Right forelimb (tissue), 1 donor: ENCODE measurements at places on chromosomes 6 and 20.

DNA sequence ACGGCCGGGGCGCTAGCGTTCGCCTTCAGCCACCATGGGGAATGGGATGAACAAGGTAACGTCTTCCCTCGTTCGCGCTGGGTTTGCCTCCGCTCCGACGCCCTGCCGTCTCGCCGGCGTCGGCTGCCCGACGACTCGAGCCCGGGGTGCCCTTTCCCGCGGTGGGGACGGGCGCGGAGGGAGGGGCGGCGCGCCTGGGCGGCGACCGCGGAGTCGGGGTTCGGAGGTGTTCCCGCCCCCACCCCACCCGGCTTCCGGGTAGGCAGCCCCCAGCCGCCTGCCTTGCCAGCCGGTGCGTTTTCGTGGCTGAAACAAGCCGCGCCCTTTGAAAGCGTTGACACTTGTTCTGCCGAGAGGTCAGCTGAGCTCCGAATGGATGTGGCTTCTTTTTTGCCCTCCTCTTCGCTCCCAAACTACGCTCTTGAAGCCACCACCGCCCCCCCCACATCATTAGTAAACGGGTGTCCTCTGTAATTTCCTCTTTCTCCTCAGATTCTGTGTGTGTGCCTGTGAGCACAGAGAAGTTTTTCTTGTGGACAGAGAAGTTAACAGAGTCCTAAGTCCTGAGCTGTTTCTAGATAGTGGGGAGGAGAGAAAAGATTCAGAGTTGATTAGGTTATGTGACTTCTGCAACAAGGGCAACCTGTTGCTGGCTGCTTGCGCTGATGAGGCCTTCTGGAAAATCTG, 362 bp downstream of the DUSP22 start:
- DNase-seq: no peak

DNA sequence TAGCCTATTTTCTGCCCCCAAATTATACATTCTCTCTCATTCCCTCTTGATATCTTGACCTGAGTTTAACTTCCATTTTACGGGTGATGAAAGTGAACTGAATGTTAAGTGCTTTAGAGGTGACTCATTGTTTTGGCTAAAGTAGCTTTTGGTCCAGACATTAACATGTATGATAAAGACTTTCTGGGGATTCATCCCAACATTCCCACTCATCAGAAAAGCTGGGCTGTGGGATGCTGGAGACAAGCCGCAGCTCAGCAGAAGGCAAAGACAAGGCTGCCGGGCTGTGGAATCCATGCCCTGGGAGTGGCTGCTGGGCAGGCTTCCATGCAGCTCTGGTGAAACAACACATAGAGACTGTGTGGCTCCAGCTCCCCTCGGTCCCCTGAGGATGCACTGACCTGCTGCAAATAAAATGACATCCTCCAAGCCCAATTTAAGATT, 89.9 kb upstream of the SYNDIG1 start:
- peak; percentile 57 for DNase-seq

GRCh38 chr6:146287691-146288369, 255.8 kb upstream of the RAB32 start:
- no peak for DNase-seq

GRCh38 chr6:40688214-40688761, 101.1 kb upstream of the LRFN2 start:
- no peak for DNase-seq

DNA sequence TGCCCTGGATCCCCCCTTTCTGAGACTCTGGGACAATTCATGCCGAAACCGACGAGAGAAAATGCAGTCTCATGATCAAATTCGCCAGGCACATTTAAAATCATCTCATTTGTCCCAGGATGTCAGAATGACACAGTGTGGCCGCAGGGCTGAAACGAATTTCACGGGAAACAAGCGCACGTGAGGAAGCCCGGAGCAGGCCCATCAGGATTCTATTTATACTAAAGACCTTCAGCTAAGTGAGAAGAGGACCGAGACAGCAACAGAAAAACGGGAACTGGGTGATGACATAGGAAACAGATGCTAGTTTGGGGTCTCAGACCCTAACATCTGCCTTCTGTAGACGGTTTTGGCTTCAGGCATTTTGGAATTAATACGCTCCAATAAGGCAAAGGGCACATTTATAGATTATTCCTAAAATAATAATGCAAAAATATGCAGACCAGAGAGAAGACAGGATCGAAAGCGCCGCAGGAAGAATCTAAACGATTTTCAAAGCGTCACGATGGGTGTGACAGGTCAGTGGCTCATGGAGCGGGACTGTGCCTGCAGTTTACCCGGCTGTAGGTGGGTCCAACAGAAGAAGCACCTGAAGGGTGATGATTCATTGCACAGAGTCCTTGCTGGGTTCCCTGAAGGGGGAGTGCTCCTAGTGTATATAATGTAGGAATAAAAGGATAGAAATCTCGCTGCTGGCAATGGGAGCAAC, 80.8 kb upstream of the MPC1 start:
- DNase-seq: no peak

DNA sequence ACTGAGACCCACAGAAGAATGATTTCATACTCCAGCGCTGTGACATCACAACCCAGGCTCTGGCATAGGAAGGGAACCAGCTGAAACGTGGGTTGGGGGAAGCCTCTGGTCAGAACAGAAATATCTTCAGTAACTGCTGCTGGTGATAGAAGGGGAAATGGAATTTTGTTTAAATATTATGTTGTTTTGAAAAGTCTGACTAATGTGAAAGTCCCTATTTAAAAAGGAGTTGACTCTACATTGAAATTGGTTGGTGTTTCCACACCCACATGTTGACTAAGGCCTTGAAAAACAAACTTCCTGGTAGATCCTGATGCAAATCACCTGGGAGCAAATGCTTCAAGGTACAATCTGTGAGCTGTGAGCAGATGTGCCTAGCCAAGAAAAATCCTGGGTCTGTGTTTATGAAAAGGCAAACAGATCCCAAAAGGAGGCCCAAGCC, 24.5 kb upstream of the TCP11 start:
- DNase-seq: no peak

DNA sequence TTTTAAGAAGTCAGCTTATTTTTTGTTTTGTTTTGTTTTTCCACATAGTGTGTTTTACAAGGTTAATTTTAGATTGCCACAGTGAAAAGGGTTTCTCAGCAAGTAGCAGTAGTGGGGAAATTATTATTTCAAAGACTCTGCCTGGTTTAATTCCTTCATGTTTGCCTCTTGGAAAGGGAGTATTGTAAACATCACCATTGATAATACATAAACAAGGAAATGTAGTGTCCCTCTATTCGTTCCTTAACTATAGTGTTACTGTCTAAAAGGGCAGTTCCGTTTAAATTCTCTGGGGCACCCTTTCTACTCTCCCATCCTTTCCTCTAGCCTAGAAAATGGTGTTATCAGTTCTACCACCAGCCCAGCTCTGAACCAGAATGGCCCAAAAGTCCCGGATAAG, 391.0 kb upstream of the SOX4 start:
- DNase-seq: no peak

DNA sequence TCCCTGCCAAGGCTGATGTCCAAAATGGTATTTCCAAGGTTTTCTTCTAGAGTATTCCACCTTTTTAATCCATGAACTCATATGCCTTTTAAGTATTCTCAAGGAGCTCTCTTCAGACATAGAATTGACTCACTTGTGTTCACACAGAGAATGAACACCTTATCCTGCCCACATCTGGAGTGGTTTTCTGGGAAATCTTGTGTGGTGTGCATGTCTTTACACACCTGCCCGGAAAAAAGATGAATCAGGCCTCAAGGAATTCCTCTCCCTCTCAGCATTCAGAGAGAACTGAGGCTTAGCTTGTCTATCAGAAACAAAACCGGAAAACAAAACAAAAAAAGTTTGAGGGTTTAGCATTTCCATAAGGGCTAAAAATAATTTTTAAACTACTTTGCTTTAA, 148.8 kb downstream of the TFAP2A start:
- no peak for DNase-seq

DNA sequence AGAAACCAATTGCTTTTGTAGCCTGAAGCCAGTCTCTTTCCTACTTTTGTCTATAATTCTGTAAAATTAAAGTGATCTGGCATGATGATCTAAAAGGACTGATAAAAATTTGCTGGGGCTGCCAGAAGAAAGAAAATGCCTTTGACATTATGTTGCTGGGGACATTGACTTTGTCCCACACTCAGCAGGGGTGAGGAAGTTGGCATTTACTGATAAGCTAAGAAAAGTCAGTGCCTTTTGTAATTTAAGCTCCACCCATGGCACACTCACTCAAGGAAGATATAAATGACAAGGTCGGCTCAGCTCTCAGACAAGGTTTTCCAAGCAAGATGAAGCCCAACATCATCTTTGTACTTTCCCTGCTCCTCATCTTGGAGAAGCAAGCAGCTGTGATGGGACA, at the start of gene SEMG1:
Gene SEMG1 (plus strand): TSS at position 309 of the 400 bp plus-strand sequence. CDS start 21 bp downstream, at position 330.
- DNase-seq: no peak

DNA sequence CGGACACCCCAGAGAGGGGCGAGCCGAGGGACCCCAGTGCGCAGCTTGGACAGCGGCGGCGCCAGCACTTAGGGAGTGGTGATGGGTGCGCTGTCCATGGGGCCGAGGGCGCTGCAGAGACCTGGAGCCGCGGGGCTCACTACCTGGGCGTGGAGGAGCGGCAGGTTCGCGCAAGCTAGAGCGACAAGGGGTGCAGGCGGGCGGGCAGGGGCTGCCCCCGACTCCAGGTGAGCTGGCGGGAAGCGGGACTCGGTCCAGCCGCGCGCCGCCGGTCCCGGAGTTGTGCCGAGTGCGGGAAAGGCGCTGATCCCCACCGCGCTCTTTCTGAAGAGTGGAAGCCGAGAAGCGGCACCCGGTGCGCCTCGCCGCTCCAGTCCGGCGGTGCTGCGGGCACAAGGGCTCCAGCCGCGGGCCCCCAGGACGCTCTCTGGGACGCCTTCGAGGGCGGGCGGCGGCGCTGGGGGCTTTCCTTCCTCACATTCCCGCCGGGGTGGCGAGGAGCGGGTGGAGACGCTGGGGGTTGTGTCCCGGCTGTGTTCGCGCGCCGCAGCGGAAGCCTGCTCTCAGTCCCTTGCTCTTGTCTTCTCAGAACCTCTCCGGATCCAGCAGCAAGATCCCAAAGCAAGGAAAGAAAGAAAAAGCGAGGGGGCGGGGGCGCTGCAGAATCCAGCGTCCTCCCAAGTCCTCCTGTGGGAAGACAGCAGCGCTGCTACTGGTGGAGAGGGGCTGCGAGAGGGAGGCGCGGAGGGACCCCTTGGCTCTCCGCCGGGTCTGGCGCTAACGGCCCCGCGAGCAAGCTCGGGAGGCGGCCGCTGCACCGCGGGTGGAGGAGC, at the start of gene B3GAT2:
Gene B3GAT2 (minus strand): TSS at position 610 of the 833 bp plus-strand sequence. CDS start 631 bp downstream, outside the sequence.
- DNase-seq: peak; percentile 73

- no peak for DNase-seq
Measured at GRCh38 chr20:46322641-46323040, 14.3 kb upstream of the CDH22 start.

GRCh38 chr6:1027795-1028569, 283.9 kb upstream of the FOXQ1 start:
- DNase-seq: no peak

- DNase-seq: no peak
Measured at GRCh38 chr20:38985060-38985459, 22.9 kb downstream of the DHX35 start.

DNA sequence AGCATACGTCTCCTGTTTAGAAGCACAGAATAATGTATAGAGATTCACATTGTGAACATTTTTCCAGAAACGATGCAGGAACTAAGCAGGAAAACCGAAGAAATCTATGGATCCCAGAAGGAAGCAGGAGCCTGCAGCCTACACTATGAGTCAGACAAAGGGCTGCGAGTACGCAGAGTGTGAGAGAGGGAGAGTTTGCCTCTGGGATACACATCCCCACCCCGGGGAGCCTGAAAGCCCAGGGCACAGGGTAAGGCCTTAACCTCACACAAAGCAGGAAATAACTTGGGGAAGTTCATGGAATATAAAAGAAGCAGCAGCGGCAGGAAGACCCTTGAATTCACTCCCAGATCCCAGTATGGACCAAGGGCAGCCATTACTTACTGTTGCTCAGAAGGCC, 842.1 kb upstream of the MANEA start:
- no peak for DNase-seq

DNA sequence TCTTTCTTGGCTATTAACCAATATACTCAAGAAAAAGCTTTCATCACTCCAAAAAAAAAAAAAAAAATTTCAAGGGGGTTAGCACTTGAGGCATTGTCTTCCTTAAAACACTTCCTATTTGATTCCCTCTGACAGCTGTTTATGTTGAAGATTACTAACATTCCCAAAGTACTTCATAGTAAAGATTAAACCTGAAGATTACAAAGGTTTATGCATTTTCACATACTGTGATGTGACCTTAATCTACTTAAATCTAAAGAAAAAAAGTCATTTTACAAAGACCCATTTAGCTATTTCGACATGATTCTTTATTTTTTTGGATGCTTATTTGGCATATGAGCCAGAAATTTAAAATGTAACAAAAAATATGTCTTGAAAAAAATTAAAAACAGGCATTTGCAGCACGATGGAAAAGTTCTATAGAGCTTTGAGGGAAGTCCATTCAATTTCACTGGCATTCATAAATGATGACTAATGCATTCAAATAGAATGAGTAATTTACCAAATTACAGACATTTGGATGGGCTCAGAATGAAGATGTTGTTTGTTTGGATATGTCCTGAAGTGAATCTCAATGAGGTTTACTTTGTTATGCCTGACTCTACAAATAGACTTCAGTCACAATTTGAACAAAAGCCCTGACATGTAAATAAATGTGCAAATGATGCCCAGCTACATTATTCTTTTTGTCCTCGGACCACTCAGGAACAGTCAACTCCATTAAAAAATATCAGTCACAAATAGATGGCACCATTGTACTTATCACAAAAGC, 674.6 kb upstream of the MARCKS start:
- DNase-seq: no peak

DNA sequence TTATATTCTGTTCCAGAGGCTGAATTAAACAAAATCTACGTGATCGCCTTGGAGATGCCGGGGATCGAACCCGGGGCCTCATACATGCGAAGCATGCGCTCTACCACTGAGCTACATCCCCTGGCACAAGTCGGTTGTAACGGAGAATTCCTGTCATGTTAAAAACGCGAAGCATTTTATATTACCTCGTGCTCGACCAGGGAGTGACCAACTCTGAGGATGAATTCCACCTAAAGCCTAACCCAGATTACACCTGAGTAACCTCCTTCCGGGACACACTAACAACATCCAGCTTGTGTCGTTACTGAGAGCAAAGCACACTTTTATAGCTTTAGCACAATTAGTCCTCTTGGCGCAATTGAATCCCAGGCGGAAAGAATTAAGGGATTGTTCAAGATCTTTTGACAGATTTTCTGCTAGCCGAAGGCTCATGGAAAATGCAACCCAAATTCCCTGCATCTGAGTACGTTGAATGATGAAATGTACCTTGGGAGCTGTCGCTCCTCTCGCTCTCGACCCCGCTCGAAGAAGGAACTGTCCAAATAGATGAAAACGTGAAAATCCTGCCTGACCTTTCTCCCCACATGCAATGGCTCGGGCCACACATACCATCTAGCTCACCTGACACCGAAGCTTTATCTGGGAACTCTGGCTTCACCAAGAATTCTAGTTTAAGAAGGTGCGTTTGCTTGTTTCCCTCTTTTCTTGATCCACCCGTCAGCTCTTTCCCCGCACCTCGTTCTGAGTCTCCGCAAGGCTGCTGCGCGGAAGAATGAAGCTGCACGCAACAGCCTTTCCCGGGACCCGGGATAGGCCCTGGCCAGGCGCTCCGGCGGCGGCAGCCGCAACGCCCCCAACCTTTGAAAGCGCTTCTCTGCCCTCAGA, 148.3 kb downstream of the GPX5 start:
- DNase-seq: peak; percentile 75
